Renal cortex interstitium (tissue), 15 donors: ENCODE measurements at places on chromosomes 13 and 19. TPM values are rescaled to one million over a fixed set of nuclear protein-coding genes. Genes with fewer than 3 reads are reported as not detected.

GRCh38 chr19:5703819-5704818, 14.0 kb downstream of the RPL36 start:
- DNase-seq: no peak

DNA sequence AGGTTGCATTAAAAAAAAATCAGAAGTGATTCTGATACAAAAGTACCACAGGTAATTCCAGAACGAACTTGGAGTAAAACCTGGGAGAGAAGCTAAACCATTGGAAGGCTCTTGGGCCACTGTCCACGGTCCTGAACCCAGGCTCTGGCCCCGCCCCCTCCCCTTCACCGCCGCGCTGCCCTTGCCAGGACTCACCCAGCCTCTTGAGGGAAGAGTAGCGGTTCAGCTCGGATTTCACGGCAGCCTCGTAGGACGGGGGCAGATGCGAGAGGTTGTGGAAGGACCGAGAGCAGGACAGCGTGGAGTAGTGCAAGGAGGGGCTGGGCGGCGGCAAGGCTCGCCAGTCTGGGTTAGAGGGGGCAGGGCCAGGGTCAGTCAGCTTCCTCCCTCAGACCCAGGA, 5.7 kb downstream of the SHISA7 start:
- no peak for DNase-seq

DNA sequence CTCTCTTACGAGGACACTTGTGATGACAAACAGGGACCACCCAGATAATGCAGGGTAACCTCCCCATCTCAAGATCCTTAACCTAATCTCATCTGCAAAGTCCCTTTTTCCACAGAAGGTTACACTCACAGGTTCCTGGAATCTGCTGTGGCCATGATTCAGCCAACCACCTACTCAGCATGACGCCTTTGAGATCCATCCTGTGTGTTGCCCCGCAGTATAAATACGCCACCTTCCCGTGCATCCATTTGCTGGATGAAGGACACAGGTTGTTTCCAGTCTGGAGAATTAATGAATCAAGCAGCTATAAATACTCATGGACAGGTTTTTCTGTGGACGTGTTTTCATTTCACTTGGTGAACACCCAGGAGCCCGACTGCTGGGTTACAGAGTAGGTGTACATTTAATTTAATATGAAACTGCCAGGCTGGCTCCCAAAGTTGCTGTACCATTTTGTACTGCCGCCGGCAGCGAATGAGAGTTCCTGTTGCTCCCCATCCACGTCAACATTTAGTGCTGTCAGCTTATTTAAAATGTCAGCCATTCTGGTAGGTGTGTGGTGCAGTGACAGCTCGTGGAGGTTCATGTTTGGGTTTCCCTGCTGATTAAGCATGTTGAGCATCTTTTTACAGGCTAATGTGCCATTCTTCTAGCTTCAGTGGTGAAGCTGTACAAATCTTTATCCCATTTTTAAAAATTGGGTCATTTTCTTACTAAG, 40.2 kb downstream of the ELL start:
- no peak for DNase-seq

DNA sequence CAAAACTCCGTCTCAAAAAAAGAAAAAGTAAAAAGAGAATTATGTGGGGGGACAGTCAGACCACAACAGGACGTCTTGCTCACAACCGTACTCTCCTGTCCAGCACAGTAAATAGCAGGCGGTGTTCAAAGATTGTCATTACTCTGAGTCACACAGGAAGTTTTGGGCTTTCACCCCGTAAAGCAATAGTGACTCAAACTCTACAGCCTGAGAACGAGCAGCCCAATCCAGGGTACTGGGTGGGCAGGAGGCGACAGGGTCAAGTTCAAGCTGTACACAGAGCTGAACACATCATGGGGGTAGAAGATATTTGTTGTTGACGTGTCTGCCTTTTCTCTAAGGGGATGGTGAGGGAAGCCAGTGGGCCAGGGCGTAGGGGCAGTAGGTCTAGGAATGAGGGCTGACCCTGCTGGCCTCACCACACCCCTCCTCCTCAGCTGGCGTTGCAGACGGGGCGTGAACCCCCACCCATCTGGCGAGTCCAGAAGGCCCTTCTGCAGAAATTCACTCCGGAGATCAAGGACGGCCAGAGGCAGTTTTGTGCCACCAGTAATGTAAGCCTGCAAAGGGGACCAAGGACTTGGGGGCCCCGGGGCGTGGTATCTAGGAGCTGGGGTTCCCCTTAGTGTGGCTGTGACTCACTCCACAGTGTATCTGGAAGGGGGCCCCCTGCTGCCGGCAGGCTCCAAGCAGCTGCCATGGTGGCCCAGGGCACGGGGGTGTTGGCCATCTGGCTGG, 23.3 kb downstream of the PRR12 start:
- DNase-seq: no peak

DNA sequence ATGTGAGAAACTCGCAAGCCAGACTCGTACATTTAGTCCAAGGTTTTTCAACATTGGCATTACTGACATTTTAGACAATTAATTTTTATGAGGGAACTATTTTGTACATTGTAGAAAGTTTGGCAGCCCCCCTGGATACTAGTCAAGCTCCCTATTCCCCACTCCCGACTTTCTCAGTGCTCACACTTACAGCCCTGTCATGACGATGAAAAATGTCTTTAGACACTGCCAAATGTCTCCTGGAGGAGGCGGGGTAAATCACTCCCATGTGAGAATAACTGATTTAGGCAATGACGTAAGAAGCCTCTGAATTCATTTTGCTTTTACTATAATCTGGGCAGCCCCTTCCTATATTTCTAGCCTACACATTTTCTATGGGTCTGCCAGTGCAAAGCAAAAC, 535.8 kb upstream of the KLHL1 start:
- no peak for DNase-seq

DNA sequence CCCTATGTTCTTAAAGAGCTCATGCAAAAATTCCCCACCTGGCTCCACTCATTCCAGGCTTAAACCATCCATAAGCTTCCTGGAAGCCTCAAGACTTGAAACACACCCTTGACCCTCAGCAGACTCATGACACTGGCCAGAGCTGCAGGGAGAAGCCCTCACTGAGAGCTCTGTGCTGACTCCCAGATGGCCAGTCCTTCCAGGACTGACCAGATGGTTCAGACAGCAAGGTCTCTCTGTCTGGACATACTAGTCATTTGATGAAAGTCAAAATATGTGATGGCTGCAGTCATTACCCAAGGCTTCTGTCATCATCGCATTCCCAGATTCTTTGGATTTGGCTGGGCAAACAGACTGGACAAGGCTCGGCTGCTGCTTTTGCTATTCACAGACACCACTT, 397.4 kb downstream of the FOXO1 start:
- no peak for DNase-seq

NKG7 gene
- 1.7 TPM for polyA plus RNA-seq
